ENCODE measurements at places on chromosomes 7 and 10.
A peak's percentile ranks its signal among the peaks of the same experiment; 100 is the strongest.

DNA sequence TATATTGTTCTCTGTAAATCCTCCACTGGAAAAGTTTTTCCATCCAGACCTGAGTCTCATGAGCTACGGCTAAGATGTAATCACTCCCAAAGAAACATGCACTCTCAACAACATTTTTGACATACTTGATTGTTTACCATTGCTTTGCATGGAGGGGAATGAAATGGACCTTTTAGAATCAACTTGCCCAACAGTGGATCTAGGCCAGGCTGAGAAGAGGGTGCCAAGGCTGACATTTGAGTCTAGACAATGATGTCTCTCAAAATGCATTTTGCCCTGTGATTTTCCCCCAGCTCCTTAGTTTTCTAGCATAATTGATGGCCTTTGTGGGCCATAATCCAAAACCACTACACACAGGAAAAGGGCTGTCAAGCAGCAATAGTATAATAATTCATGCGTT lies 297.9 kb upstream of the KLF6 start:
- DNase-seq: no peak

- DNase-seq: no peak
Observed at GRCh38 chr10:72248468-72249151, 25.1 kb upstream of the DDIT4 start.

- DNase-seq: peak; percentile 38
Observed at GRCh38 chr7:131105799-131106680, 221.6 kb upstream of the MKLN1 start.

DNA sequence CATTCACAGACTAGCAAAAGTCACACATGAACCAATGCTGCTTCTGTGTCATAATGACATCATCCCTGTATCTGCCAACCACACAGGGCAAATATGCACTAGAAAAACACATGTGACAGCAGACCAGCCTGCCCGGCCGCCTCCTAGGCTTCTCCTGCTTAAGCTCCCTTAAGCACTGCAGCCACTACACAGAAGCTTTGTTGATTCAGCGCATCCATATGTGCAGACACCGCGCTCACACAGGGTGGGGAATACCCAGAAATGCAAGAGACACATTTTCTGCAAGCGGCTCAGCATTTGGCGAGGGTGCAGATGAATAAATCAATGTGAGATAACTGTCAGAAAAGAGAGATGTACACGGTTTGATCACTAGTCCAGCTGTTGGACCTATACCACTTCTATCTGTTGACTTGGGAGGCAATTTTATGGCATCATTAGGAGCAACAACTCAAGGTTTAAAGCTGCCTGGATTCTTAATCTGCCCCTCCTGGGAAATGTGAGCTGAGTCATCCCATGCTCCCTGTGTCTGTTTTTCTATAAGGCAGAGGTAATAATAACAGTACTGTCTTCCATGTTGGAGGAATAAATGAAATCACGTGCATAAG lies 33.4 kb downstream of the CPXM2 start:
- DNase-seq: no peak

GRCh38 chr7:35725280-35725680 lies 30.3 kb upstream of the HERPUD2 start:
- no peak for DNase-seq
